Activated CD4-positive, alpha-beta memory T cell treated with anti-CD3 and anti-CD28 coated beads for 36 hours (primary cell): ENCODE measurements at places on chromosomes 3 and 15. TPM values are rescaled to one million over a fixed set of nuclear protein-coding genes. Genes with fewer than 3 reads are reported as not detected.

GRCh38 chr15:95492388-95493070 is 838.0 kb upstream of the NR2F2 start:
- no peak for DNase-seq

- no peak for DNase-seq
These were observed 25.1 kb downstream of the NSMCE3 start for GRCh38 chr15:29244544-29244943.

- DNase-seq = no peak
These were observed 30.7 kb upstream of the ANPEP start for GRCh38 chr15:89845305-89845893.

Gene MESP2
- not detected for total RNA-seq

GRCh38 chr15:74411686-74412085 is 22.1 kb downstream of the SEMA7A start:
- DNase-seq = no peak

DNA sequence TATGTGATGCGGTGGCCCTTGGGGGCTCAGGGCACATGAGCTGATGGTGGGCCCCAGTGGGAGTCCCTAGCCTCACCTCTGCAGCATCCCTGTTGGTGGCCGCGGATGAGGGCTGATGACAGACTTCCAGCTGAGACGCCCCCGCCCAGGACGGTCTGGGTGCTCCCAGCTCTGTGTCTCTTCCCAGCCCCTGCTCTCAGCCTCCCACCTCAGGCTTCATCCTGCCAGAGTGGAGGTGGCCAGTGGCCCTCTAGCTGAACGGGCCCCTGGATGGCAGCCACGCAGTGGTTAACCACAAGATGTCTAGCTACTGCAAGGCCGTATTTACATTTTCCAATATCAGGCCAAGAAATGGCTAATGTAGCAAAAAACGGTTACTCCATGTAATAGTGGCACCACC is 205.3 kb upstream of the LINGO1 start:
- DNase-seq = no peak

Gene NAA50
- total RNA-seq = 113 TPM

DNA sequence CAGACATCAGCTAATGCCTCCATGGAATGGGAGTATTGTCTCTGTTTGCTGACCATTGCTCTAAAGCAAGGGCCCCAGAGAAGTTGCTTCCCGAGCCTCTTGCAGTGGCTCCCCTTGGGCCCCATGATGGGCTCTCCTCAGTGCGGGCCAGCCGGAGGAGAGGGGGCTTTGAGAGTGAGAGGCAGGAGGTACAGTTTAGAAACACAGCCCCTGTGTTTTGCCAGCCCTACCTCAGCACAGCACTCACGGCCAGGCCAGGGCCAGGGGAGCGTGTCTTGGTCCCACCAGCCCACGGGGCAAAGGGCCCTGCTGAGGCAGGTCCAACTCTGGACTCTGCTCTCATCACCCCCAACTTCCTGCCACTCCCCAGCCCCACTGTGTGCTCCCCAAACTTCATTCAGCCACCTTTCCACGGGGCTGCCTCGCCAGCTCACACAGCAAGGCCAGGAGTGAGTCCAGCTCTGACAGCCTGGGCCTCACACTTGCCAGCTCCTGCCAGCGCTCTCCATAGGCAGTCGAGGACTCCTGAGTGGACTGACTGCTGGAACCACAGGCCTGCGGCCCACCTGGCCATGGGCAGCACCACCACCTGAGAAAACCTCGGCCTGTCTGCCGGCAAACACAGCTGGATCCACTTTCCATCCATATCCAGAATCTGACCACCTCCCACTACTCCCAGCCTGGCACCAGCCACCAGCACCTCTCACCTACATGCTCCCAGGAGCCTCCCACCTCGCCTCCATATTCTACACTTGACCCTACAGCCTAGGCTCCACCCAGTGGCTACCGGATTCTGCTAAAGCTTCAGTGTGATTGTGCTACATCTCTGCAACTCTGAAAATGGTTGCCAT is 99.0 kb downstream of the TLE3 start:
- no peak for DNase-seq

Gene ZNF80
- 0.33 TPM for total RNA-seq

- no peak for DNase-seq
These were observed 33.8 kb upstream of the GABRG3 start for GRCh38 chr15:26937134-26937533.

DNA sequence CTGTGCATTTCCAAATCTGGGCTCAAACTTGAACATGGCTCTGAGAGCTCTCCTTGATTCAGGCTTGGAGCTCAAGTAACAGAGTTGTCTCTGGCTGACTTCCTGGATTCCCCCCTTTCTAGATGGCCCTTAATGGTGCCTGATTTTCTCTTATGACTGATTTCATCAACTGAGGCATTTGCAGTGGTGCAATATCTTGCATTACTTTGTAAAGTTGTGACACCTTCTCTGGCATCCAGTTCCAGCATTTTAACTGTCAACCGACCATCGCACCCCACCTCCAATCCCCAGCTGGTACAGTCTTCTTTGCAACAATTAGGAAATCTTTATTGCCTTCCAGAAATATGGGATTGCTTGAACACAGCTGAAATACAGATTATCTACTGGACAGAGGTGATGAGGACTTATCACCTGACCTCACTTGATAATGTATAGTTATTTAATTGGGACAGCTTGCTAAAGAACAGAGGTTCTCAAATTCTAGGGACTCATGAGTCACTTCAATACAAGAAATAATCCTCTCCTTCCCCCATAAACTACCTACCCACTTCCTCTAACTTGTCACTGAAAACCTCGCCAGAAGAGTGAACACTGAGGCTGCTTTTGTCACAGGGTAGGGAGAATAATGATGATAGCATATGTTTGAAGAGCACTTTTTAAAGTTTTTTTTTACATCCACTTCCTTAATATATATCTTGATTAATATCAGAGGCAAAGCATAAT is 41.8 kb downstream of the FILIP1L start:
- no peak for DNase-seq

Gene C3orf85
- total RNA-seq = not detected

DNA sequence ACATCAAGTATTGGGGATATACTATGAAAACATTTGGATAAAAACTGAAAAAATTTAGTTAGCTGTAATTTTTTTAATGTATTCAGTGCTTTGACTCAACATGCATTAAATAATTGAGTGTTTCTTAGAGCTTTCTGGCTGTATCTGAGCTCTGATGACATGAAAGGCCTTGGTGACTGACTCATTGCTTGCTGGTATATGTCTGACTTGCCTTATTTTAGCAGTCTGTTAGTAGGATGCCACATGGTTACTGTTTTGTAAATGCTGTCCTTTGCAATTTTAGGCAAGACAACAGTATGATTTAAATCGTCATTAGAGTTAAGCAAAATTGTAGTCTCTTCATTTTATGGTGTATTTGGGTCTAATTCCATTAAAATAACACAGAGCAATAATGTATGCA is 199.2 kb downstream of the GHSR start:
- no peak for DNase-seq

- DNase-seq = no peak
These were observed 23.7 kb downstream of the SATB1 start for GRCh38 chr3:18401300-18401961.

- DNase-seq = peak; percentile 47
These were observed 3.5 kb upstream of the MUC4 start for GRCh38 chr3:195815169-195815771.

Gene ACKR2
- 0.44 TPM for total RNA-seq

GRCh38 chr3:128009952-128010846 is 42.0 kb upstream of the SEC61A1 start:
- no peak for DNase-seq

DNA sequence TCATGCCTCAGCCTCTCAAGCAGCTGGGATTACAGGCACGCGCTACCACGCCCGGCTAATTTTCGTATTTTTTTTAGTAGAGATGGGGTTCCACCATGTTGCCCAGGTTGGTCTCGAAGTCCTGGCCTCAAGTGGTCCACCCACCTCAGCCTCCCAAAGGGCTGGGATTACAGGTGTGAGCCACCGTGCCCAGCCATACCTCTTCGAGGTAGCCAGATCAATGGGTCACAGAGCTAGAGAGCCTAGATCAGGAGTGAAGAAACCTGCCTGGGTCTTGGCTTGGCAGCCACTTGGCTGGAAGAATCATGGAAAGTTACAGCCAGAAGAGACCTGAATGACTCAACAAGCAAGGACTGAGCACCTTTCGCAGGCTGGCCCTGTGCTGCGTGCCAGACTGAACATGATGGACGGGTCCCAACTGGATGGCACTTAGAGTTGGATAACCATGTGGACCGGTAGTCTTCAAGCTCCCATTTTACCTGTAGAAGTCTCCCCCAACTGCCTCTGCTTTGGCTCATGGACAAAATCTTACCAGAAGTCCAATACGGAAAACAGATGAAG is 29.7 kb downstream of the GNB5 start:
- DNase-seq = no peak

DNA sequence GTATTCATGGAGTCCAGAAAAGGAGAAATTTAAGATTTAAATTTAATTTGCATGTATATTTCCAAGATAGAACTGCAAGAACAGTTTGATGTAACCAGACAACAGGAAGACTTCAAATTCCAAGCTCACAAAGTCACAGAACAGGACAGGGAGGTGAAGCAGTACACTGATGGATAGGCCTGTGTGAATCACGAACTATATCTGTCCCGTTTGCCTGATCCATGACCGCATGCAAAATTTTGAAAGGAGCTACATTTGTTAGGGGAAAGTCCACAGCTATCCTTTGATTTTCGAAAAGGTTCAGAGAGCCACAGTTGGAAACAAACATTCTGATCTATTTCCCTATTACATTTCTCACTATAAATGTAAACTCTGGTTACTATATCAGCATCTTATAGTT is 79.5 kb upstream of the SLC12A8 start:
- DNase-seq = no peak

- no peak for DNase-seq
These were observed 280.9 kb upstream of the KCNMB2 start for GRCh38 chr3:178255315-178255714.

DNA sequence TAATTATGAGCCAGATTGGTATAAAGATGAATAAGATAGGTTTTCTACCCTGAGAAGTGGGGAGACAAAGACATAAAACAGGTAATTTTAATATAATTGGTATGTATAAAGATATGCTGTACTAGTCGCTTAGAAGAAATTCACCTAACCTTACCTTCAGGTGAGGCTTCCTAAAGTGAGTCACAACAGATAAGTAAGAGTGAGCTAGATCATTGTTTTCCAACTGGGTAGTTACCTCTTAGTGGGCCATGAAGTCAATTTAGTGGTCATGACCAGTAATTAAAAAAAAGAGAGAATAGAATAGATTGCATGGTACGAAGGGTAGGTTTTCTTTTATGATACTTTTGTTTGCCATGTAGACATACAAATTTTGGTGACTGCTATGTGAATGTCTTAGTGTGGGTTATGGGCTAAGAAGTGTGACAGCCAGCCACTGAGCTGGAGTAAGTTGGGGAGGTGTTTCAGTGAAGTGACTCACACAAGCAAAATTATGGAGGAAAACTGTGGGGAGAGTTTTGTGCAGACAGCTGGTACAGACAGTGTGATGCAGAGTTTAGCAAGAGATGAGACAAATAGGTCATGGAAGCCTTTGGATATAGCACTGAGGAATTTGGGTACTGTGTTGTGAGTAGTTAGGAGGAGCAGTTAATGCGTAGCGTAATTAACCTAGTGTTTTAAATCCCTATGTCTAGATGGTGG is 8.2 kb downstream of the TRNT1 start:
- peak; percentile 21 for DNase-seq

GRCh38 chr3:14796403-14797077 is 22.2 kb upstream of the FGD5 start:
- DNase-seq = no peak

- no peak for DNase-seq
These were observed 1011.8 kb upstream of the GBE1 start for GRCh38 chr3:82773207-82773606.

GRCh38 chr3:44339181-44340057 is 853 bp downstream of the TCAIM start:
- DNase-seq = no peak

Gene GRIP2
- total RNA-seq = not detected

Gene CHRM5
- total RNA-seq = not detected

DNA sequence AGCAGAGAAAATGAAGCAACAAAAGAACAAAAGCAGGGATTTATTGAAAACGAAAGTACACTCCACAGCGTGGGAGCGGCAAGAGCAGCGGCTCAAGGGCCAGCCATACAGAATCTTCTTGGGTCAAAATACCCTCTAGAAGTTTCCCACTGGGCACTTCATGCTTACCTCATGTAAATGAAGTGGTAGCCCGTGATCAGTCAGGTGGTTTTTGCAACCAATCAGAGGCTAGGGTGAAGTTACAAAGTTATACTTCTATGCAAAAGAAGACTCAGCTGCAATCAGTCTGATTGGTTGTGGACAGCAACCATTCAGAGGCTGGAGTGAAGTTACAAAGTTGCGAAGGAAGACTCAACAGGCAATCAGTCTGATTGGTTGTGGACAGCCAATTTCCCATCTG is 37.8 kb upstream of the TRH start:
- peak; percentile 44 for DNase-seq

DNA sequence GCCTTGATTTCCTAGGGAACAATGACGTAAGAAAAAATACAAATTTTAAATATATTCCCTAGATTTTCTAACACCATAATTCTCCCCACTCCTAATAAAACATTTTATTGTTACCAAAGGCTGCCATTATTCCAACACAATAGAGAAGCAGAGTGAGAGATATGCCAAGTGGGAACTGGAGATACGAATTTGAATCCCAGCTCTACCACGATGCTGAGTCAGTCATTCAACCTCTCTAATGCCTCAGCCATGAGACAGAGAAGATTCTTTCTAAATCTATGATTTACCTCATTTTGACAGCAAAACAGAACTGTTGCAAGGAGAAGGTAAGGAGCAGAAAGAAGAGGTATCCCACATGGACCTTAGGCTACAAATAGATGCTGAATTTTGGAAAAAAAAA is 112.5 kb downstream of the IGF2BP2 start:
- no peak for DNase-seq

DNA sequence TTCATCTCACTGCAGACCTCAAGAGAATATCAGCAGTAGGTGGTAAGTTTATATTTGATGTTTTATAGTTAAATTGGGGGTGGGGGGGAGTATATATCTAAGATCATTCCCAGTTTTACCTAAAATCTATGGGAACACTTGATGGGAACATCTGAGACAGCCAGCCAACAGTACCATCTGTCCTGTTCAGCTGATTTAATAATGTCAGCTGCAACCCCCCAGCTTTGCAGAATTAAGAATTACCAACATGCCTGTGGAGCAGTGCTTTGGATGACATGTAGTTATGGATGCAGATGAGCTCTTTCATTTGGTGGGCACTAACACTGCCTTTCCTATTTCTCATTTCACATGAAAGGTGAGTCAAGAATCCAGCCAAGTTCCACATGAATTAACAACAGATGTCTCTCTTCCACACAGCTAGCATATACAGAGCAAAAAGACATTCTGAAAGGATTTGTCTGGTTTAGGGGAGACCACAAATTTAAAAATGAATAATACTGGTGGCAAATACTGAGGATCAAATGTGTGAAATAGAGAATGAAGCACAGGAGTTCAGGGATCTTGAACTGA is 76.2 kb downstream of the SETD5 start:
- no peak for DNase-seq

Gene GOLGA8R
- total RNA-seq = 0.14 TPM

DNA sequence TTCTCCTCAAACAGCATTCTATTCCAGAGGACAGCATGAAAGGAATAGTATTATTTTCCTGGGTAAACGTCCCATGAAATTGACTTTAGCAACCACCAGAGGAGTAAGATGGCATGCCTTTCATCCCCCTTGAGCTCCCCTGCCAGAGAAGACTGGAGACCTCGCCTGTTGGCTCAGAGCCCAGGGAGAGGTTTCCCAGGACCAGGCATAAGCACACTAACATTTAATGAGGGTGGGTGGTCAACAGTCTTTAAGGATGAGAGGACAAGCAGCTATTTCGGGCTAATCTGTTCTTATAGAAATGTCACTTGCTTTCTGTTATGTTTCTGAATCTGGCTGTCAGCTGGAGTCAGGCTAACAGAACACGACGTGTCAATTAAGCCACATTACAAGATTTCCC is 390.5 kb downstream of the GABRG3 start:
- DNase-seq = no peak
